ENCODE measurements at places on chromosomes 12 and 14. TPM values are rescaled to one million over a fixed set of nuclear protein-coding genes. Genes with fewer than 3 reads are reported as not detected.

The ACOT4 gene
- total RNA-seq = 1.5 TPM

The MYF5 gene
- total RNA-seq = not detected

The SLCO1B1 gene
- total RNA-seq = not detected

The NINJ2 gene
- total RNA-seq = 4.5 TPM

GRCh38 chr12:26150736-26151450, 26.1 kb upstream of the BHLHE41 start:
- no peak overlapping the region for H3K4me3 ChIP-seq
- H3K27ac ChIP-seq = no peak overlapping the region
- H3K4me1 ChIP-seq = no peaks in the 10 kb centered on the region
- DNase-seq = no peak

DNA sequence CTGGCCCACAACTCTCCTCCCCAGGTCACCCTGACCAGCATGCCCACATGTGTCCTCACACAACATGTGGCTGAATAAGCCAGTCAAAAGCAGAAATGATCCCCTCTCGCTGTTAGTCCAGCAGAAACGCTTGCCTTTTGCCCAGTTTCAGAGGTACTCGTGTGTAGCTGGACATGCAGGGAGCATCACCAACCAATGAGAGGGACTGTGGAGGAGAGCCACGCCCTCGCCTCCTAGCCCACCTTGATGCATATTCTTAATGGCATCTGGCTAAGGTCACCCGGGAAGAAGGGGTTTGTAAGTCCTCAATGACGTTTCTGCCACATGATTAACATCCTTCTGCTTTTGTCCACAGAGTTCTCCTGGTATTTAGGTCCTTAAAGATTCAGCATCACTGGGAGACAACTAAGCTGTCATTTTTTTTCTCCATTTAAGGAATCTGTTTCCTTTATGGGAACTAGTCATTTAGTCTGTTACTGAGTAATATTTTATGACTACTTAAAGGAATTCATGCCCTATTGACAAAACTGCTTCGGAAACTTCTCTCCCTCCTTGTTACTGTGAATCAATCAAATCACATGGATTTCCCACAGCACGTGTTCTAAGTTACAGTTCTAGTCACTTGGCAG, 134.0 kb downstream of the GCH1 start:
- H3K36me3 ChIP-seq = no peaks in the 10 kb centered on the region
- H3K4me1 ChIP-seq = peaks cover 14% of the 10 kb centered on the region
- H3K27ac ChIP-seq = no peak overlapping the region
- no peak for DNase-seq
- no peaks in the 10 kb centered on the region for H3K27me3 ChIP-seq

DNA sequence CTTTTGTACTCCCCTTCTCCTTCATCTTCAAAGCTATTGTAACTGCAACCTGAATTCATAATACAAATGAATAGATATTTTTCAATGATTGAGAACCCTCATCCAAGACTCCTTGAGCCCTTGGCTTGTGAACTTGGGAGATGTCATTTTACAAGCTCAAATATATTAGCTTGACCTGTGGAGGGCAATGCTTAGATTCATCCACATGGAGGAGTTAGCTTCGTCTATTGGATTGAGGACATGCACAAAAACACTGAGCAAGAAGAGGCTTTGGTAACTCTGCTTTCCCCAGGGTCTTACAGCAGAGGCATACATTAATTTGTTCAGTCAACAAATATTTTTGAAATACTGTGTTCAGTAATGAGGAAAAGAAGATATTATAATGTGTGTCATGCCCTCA, 101.1 kb downstream of the OTOGL start:
- H3K27ac ChIP-seq = no peak overlapping the region
- no peak for DNase-seq
- H3K36me3 ChIP-seq = no peaks in the 10 kb centered on the region
- H3K4me1 ChIP-seq = no peaks in the 10 kb centered on the region
- H3K27me3 ChIP-seq = no peaks in the 10 kb centered on the region

GRCh38 chr12:83642205-83642604, 955.5 kb downstream of the TMTC2 start:
- no peak for DNase-seq
- no peaks in the 10 kb centered on the region for H3K4me1 ChIP-seq
- H3K36me3 ChIP-seq = no peaks in the 10 kb centered on the region
- no peaks in the 10 kb centered on the region for H3K27me3 ChIP-seq
- no peak overlapping the region for H3K4me3 ChIP-seq

All from CD4-positive, alpha-beta memory T cell (primary cell).